HS-27A (cell line): ENCODE measurements at places on chromosomes 6 and 20.

GRCh38 chr6:22784601-22785410, 215.4 kb downstream of the HDGFL1 start:
- no peak for DNase-seq

- DNase-seq, result peak; percentile 79
Measured at GRCh38 chr6:31945507-31946369, at the start of gene CFB. Gene CFB (plus strand): TSS chr6:31946095. CDS start chr6:31946222, 127 bp downstream.

- no peak for DNase-seq
Measured at GRCh38 chr6:161788531-161788930, 514.7 kb upstream of the AGPAT4 start.

DNA sequence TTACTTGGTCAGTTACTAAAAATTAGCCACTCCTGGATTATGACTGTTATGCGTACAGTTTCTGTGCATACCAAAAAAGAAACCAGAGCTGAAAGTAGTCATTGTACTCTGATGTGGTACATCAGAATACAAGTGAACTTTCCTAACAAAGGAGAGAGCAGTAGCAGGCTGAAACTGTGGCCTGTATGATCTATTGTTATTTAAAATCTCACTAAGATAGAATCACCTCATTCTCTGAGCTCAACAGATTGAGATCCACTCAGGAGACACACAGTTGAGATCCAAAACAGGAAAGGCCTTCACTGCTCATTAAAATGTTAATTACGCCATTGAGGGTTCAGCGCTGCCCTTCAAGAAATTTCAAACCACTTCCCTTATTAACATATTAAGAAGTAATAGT, 576.4 kb downstream of the LMBRD1 start:
- no peak for DNase-seq

- DNase-seq, result no peak
Measured at GRCh38 chr20:23050076-23050838, 785 bp upstream of the THBD start.

DNA sequence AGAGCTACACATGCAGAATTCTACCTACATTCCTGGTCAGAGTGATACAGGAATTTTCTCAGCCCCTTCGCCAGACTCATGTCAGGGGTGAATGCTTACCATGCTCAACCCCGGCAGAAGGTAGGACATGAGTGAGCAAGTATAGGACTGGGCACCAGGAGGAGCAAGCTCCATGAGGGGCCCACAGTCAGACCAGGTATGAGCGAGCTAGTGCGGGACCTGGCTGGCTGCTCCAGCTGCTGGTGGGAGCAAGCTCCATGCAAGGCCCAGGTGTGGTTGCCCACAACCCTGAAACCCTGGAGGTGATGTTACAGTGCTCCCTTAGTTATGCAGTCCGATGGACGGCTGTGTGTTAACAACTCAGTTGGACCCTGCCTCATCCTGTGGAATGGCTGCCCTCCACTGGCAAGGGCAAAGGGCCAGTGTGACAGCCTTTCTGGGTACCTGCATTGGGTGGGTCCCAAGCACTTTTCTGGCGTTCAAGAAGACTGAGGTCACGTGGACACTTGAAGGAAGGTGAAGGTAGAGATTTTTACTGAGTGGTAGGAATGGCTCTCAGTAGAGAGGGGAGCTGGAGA, 503.5 kb upstream of the CITED2 start:
- DNase-seq, result no peak

GRCh38 chr6:141475259-141475658, 657.5 kb upstream of the GJE1 start:
- DNase-seq, result no peak
